ENCODE measurements at places on chromosomes 11 and 22. TPM values are rescaled to one million over a fixed set of nuclear protein-coding genes. Genes with fewer than 3 reads are reported as not detected.

TESMIN gene
- not detected for total RNA-seq

C1QTNF6 gene
- 1.6 TPM for total RNA-seq

- H3K36me3 ChIP-seq = no peaks in the 10 kb centered on the region
- H3K27me3 ChIP-seq = no peaks in the 10 kb centered on the region
- no peak for DNase-seq
- H3K4me3 ChIP-seq = no peak overlapping the region
- no peak overlapping the region for H3K27ac ChIP-seq
These were observed 42.3 kb upstream of the ETS1 start for GRCh38 chr11:128629516-128630106.

MAPK11 gene
- total RNA-seq = 0.82 TPM

- H3K27me3 ChIP-seq = no peaks in the 10 kb centered on the region
- peak overlapping the region; percentile 94 for H3K27ac ChIP-seq
- DNase-seq = no peak
- H3K36me3 ChIP-seq = no peaks in the 10 kb centered on the region
- peaks cover 17% of the 10 kb centered on the region for H3K4me1 ChIP-seq
These were observed 734 bp downstream of the SNU13 start for GRCh38 chr22:41687901-41688364.

DNA sequence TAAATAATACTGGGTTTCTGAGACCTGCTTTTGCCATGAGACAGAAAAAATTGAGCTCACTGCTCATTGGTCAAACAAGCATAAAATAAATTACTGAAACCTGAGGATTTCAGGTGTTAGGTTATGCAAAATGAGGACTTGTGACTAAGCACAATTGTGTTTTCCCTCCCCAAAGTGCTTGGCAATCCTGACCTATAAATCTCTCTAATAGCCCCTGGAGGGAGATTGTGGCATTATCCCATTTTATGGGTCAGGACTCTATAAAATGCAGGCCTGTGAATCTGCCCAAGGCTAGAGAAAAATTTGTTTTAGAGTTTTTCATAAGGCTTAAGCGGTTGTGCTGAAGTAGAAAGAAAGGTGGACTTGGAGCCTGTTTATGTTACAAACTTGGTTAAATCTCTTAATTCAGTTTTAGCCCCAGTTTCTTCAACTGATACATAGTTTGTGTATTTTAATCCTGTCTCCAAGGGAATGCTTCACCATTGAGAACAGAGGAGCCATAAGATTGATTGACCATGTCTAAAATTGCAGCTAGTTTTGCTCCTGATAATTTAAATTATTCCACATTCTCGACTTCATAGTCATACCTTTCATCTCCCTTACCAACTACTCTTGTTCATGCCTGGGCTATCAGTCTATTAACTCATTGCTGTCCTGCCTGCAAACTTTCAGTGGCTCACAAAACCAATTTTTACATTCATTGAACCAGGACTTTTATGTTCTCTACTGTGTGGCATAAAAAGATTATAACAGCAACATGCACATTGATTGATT lies 63.6 kb upstream of the LRRC4C start:
- DNase-seq = no peak
- no peaks in the 10 kb centered on the region for H3K4me1 ChIP-seq
- H3K4me3 ChIP-seq = no peak overlapping the region
- H3K27ac ChIP-seq = no peak overlapping the region
- no peaks in the 10 kb centered on the region for H3K36me3 ChIP-seq

Data from sigmoid colon (tissue), 7 donors.